Neural crest cell (in vitro differentiated cells): ENCODE measurements at places on chromosomes 5 and 9.

DNA sequence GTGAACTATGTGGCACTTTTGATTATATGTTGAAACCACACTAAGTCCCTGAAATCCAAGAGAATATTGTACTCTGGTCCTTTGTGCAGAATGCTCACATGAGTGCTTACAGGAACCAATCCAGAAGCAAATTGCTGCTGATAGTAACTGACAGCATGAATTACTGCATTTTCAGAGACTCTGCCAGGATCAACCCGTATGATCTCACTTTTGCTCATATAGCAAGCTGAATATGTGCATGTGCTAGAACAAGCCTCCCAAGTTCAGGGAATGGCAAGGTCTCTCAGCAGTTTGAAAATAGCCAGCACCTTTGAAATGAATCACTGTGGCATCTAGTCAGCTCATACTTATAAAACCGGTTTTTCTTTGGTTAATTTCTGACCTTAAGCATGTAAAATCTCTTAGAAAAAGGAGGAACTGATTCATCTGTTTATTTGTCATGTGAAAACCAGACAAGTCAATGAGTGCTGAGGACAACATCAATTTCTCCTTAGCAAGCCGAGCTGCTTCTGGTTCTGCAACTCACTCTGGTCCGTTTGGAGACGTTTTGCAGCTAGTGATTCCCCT, 215.7 kb upstream of the ELL2 start:
- DNase-seq = no peak
- H3K27me3 ChIP-seq = no peaks in the 10 kb centered on the region
- H3K36me3 ChIP-seq = no peaks in the 10 kb centered on the region
- peaks cover 16% of the 10 kb centered on the region for H3K4me1 ChIP-seq

DNA sequence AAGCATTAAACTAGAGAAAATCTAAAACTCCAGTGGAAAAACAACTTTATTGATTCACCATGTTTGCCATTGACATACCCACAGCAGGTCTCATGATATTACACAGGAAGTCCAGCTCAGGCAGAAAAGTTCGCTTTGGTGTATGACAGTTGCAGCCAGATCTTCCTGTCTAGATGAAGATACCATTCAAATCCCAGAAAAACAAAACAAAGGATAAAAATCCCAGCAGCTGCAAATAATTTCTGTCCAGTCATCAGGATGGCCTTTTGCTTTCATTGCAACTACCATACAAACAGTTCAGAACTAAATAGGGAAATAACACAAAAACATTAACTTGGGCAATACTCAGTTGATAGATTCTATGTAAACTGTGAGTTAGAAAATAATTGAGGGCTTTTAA, 136.0 kb upstream of the NREP start:
- no peak overlapping the region for H3K4me3 ChIP-seq
- DNase-seq = no peak
- no peak overlapping the region for H3K27ac ChIP-seq

DNA sequence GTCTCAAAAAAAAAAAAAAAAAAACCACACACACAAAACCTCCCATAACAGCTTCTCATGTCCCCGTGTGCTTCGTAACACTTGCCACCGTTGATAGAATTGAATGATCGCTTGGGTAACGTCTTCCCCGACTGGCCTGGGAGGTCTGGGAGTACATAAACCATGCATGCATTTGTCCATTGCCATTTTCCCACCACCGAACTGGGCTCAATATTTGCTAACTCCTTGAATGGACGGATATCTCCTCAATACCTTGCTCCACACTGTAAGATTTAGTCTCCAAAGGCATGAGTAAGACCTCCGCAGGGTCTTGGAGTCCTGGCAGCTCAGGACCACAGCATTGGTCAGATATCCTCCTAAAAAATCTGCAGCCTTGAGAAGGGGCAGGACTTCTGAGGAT, 3.2 kb upstream of the P4HA2 start:
- no peaks in the 10 kb centered on the region for H3K36me3 ChIP-seq
- H3K4me1 ChIP-seq = peaks cover 5% of the 10 kb centered on the region
- no peak for DNase-seq

DNA sequence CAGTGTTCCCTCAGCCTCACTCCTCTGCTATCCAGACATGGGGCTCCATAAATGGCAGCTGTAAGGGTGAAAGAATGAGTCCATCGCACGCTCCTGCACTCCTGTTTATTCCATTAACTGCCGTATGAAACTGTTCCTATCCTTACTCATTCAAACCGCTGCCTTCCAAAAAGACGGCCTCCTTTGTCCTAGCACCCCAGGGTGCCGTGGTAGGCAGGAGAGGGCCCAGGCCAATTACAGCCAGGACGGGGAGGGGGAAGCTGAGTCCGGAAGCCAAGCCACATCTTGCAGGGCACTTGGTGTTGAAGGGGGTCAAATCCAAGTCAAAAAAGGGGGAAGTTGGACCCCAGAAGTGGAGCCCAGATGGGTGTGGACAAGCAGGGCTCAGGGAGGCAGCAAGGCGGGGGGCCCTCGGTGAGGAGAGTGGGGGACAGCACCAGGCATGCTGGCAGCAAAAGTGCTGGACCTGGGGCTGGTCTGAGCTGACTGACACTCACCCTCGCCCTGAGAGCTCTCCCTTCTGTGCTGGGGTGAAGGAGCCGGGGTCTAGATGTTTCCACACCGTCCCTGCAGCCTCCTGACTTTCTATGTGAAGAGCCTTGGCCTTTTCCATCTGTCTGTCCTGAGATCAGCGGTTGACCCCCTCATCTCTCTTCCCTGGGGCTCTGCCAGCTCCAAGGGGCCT, 63.3 kb downstream of the COL23A1 start:
- H3K27me3 ChIP-seq = no peaks in the 10 kb centered on the region
- H3K27ac ChIP-seq = peak overlapping the region; percentile 27
- DNase-seq = no peak
- H3K4me1 ChIP-seq = peaks cover 30% of the 10 kb centered on the region
